ENCODE measurements at places on chromosomes 2 and 18. TPM values are rescaled to one million over a fixed set of nuclear protein-coding genes. Genes with fewer than 3 reads are reported as not detected.

- no peak for DNase-seq
These were observed 126.4 kb downstream of the TXNL1 start for GRCh38 chr18:56511996-56512395.

Gene KLF11
- total RNA-seq = 6.6 TPM

- no peak for DNase-seq
These were observed 143.9 kb downstream of the MAIP1 start for GRCh38 chr2:200099256-200099655.

DNA sequence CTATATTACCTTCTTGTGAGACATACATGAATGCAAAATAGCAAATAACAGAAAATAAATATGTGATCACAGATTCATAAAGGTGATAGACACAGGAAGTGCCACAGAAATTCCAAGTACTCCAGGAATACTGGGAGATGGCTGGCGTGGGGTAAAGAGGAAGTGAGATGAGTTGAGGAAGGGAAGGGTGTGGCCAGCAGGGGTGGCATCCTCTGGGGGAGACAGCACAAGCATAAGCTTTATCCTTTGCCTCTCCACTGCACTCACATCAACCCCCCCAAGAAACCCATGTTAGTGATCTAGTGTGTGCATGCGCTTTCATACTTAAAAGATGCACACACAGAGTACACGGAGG is 94.8 kb upstream of the B3GNT7 start:
- no peak for DNase-seq

DNA sequence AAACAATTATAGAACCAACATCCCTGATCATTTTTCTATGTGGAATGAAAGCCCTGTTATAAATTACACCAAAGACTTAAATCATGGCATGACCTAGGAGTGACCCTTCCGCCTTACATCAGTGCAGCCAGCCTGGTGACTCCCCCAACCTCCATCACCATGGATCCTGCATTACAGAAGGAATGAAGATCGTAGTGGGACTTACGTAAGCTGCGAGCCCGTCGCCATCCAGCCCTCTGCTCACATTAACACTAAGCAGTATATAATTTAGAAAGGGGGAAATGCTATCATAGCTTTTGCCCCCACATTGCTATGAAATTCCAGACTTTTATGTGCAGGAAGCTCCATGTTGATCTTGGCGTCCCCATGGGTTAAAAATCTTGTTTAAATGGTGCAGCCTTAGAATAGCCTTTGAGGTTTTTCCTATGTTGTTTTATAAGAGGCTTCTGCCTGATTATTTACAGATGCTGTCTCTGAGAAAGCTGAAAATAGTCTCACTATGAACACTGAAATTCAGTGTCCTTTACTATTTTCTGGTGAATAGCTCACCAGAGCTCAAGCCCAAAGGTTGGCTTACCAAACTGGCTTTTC is 76.3 kb downstream of the COLEC12 start:
- no peak for DNase-seq

Gene TNFRSF11A
- 1.4 TPM for total RNA-seq

GRCh38 chr2:20624156-20624883 is 26.6 kb downstream of the HS1BP3 start:
- no peak for DNase-seq

Gene ALPP
- not detected for total RNA-seq

DNA sequence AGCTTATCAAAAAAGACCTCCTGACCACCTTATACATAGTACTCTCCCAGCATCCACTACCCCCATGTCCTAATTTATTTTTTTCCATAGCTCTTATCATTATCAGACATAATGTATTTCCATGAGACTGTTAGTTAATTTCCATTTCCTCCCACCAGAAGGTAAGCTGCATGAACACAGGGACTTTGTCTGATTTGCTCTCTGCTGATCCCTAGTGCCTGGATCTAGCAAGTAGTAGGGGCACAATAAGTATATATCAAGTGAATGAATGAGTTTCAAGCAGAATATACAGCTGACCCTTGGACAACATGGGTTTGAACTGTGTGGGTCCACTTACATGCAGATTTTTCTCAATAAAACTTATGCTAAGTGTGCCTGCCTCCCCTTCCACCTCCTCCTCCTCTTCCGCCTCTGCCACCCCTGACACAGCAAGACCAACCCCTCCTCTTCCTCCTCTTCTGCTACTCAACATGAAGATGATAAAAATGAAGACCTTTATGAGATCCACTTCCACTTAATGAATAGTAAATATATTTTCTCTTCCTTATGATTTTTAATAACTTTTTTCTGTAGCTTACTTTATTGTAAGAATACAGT is 53.8 kb downstream of the CTAGE1 start:
- DNase-seq = no peak

DNA sequence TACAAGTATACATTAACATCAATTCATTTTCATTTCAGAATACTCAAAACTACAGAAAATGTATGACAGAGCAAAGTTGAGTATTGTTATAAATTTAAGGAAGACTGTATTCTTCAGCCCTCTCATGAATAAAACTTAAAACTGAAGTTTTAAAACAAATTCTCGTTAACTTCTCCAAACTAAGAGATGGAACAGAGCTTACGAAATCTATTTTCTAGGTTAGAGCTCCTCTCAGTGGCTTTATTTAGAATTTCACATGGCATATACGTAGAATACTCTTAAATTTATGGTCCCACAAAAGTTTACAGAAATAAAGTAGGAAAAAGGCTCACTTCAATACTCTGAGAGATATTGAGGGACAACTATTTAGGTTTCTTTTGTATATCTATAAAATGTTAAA is 612.1 kb downstream of the KCNJ3 start:
- DNase-seq = peak; percentile 3

DNA sequence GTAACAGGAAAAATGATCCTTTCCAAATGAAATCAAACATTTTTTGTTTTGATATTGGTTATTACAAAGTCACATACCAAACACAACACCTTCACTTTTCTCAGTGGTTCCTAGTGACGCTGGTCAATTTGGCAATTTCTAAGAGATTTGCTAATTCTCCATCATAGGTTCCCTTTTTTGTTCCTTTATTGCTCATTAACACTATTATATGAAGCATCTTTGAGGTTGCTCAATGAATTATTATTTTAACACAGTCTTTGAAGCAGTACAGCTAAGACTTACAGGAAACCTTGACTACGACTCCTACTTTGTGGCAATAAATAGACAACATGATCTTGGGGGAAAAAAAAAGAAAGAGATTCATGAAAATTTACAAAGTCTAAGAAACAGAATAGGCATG is 152.2 kb upstream of the VRK2 start:
- no peak for DNase-seq

DNA sequence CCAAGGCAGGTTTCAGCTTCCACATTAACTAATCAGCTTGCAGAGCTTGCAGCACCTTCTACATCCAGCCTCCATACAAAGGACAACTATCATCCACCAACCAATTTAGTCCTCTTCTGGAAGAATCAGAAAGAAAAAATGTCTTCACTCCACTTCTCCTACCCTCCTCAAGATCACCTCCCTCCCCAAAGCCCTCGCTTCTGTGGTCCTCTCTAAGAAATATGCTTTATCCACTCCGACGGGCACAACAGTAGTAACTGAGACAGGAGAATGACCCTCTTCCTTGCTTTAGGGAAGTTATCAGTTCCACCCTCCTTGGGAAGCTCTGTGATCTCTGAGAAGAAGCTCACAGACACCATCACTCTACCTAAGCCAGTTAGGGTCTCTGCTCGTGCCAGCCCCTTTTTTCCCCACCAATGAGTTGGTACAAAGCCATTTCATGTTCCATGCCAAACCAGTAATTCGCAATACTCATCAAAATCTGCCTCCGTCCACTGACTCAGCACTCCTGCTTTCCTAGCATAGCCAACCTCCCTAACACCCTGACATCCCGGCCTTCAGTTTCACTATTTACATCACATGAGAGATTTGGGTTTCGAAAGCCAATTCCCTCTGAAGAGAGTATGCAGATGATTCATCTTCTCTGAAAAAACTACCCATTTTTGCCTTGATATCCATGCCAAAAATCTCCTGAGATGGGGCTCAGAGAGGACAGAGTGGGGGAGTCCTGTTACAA is 114.1 kb upstream of the PKDCC start:
- DNase-seq = no peak

DNA sequence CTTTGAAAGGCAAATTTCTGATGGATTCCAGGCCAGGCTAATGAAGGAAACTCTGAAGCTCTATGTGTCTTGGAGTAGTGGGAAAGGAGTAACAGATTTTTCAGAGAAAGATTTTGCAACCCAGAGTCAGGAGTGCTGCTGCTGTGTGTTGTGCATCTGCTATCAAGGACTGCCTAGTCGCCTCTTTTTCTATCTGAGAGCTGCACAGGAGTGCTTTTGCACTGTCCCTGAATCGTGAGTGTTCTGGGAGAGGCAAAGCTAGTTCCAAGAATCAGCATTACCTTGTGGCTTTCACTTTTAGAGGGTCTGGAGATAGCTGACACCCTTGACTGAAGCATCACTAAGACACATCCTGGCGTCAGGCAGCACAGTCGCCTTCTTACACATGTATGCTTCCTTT is 336.4 kb downstream of the PARD3B start:
- no peak for DNase-seq

DNA sequence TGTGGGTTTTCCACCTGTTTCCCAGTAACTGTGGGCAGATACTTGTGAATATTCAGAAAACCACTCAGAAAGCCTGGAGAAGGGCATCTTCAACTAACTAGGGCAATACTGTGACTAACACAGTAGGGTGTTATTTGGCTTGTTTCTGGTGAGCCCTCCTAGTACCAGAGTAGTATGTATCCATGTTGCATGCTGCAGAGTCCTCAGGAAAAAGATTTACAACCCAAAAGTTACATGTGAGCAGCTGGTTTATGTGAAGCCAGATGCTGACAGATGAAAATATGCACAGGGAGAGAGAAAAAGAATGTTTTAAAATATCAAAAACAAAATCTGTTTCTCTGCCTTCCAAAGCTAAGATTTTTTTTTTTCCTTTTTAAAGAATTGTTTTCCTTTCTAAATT is 333.2 kb upstream of the UBE2E3 start:
- DNase-seq = no peak

DNA sequence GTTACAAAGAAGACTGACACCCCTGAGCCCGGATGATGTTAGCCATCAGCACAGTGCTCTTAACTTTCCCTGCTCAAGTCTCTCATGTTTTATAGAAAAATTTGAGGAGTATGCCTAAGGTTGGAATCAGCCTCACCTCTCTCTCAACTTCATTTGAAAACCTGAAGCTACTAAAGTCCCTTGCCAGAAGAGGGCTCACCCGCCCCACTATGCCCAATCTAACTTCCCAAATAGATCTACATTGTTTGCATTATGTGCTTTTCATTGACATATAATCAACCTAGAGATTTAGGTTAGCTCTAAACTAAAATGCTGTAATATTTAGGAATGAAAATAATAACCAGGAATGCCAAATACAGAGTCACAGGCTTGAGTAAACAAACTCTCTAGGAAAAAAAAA is 305.4 kb downstream of the NCKAP5 start:
- no peak for DNase-seq

Gene SUCLG1
- 56.3 TPM for total RNA-seq

- DNase-seq = no peak
These were observed 86.7 kb upstream of the TMEM18 start for GRCh38 chr2:763766-764525.

DNA sequence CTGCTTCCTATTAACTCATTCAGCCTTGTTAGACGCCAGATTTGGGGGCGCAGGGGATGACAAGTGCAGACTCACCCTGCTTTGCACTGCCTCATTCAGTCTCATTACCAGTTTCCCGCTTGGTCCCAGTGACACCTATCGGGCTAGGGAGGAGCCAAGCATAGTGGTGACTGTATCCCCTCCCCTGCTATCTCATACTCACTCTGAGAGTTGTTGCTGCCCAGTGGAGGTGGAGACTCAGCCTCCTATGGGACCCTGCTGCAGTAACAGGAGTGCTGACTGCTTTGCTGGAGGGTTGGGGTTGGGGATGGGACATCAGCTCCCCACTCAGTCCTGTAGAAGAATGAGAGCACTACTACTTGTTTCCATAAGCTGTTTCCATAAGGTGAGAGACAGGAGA is 21.3 kb upstream of the PIK3C3 start:
- DNase-seq = no peak

Gene REG3A
- total RNA-seq = not detected

Gene G6PC2
- not detected for total RNA-seq

Gene EVX2
- not detected for total RNA-seq

Gene ITGA4
- 27.0 TPM for total RNA-seq

Gene EGR4
- total RNA-seq = not detected

GRCh38 chr2:69830045-69830905 is 815 bp downstream of the GMCL1 start:
- DNase-seq = no peak

Measured in glomerular endothelial cell (primary cell).